ENCODE measurements at places on chromosomes 2 and 18.

DNA sequence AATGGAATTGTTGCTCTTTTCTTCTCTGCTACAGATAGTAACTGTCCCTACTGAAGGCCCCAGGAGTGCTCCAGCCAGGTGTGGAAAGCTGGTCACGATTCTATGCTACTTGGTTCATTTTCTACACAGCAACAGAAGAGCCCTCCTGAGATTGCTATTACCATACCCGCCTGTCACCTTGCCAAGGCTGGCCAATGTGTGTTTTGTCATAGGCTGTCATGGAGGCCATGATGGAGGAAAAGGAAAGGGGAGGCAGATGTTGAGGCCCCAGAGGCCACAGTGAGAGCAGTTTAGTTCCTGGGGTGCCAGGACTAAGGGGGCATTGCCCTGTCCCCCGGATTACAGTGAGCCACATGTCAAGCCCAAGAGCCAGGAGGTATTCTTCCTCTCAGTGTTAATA is 952 bp downstream of the ELMOD3 start:
- DNase-seq: no peak

DNA sequence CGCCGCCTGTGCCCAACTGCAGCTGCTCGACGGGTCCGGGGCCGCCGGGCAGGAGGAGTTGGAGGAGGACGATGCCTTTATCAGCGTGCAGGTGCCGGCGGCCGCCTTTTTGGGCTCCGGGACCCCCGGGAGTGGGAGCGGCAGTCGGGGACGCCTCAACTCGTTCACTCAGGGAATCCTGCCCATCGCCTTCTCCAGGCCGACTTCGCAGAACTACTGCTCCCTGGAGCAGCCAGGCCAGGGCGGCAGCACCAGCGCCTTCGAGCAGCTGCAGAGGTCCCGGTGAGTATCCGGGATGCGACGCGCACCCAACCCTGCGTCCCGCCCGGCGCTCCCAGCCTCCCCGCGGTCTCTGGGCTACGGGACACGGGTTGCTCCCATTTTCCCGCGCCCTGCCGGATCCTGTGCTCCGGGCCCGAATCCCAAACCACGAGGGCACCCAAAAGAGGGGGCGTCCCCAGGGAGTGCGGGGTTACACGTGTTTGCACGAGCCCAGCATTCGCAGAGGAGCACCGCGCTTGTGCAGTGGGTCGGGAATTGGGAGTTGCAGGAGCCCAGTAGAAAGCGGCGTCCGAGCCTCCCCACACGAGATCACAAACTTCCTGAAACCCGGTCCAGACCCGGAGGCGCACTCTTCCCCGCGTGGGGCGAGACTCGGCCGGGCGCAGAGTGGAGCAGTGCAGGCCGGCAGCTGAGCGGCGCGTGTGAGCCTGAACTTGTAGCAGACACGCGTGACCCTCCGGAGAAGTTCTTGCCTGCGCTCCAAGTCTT is 1.2 kb downstream of the CABLES1 start:
- DNase-seq: no peak

- DNase-seq: no peak
These were observed 33.6 kb downstream of the GATA6 start for GRCh38 chr18:22203035-22203434.

DNA sequence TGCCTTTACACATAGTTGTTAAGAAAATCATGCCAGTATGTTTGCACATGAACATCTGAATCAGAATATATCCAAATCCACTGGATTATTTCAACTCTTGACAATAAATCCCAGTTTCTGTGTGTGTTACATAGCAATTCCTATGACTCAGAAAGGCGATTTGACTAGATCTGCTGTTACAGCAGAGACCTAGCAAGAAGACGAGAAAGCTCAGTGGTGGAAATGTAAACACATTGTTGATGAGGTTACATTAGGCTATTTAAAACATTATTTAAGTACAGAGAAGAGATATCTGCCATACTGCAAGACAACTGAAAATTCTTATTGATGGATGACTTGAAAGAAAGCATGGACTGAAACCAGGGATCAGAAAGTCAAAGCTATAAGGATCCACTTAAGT is 73.0 kb upstream of the SMIM21 start:
- no peak for DNase-seq

- no peak for DNase-seq
These were observed 79.6 kb downstream of the MMADHC start for GRCh38 chr2:149507974-149508373.

GRCh38 chr2:58720770-58721697 is 479.9 kb upstream of the FANCL start:
- no peak for DNase-seq

- no peak for DNase-seq
These were observed 103.0 kb upstream of the SOX11 start for GRCh38 chr2:5589183-5589582.

- no peak for DNase-seq
These were observed 65.2 kb downstream of the KLHL14 start for GRCh38 chr18:32707586-32707985.

GRCh38 chr2:17520761-17521160 is 2.5 kb upstream of the RAD51AP2 start:
- no peak for DNase-seq

GRCh38 chr2:33583194-33583938 is 15.7 kb downstream of the FAM98A start:
- DNase-seq: no peak

- no peak for DNase-seq
These were observed 38.6 kb downstream of the SLC25A12 start for GRCh38 chr2:171855401-171855800.

DNA sequence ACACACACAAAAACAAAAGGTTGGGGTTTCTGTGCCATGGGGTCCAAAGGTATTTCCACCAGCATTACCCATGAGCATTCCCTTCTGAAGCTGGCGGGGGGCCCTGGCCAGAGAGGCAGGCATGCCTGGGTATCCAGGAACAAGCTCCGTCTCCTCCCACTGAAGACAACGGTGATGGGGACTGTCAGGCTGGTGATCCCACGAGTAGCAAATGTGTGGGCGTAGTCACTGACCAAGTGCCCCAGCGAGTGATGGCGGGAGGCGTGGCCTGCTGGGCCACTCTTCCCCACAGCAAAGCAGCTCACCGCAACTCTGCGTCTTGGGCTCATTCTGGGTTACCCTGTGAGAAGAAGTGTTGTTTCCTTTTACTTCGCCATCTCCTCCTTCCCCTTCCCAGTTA is 270.6 kb downstream of the CDCA7 start:
- no peak for DNase-seq

GRCh38 chr2:224347176-224348051 is 54.5 kb downstream of the FAM124B start:
- no peak for DNase-seq

DNA sequence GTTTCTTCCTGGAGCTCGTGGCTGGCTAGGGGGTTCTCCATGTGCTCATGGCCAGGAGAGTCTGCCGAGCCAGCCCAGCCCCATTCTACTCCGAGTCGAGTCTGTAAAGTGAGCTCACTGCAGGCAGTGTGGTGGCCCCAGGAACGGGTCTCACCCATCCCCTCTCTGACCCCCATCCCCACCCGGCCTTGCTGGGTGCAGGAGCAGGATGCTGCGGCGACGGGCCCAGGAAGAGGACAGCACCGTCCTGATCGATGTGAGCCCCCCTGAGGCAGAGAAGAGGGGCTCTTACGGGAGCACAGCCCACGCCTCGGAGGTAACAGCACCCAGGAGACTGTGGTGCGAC is 1.4 kb downstream of the ANO7 start:
- no peak for DNase-seq

GRCh38 chr2:95300450-95300849 is 3.3 kb downstream of the KCNIP3 start:
- no peak for DNase-seq

DNA sequence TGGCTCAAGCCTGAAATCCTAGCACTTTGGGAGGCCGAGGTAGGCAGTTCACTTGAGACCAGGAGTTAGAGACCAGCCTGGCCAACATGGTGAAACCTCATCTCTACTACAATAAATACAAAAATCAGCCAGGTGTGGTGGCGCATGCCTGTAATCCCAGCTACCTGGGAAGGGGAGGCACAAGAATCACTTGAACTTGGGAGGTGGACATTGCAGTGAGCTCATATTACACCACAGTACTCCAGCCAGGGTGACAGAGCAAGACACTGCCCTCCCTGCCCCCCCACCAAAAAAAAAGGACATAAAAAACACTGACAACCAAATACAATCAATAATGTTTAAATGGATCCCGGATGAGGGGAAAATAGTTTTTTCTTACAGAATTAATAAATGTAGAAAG is 7.8 kb downstream of the TIA1 start:
- no peak for DNase-seq

GRCh38 chr2:53750041-53750768 is 17.4 kb upstream of the CHAC2 start:
- DNase-seq: no peak

- DNase-seq: peak; percentile 21
These were observed 1.1 kb downstream of the MEMO1 start for GRCh38 chr2:32009516-32010256.

DNA sequence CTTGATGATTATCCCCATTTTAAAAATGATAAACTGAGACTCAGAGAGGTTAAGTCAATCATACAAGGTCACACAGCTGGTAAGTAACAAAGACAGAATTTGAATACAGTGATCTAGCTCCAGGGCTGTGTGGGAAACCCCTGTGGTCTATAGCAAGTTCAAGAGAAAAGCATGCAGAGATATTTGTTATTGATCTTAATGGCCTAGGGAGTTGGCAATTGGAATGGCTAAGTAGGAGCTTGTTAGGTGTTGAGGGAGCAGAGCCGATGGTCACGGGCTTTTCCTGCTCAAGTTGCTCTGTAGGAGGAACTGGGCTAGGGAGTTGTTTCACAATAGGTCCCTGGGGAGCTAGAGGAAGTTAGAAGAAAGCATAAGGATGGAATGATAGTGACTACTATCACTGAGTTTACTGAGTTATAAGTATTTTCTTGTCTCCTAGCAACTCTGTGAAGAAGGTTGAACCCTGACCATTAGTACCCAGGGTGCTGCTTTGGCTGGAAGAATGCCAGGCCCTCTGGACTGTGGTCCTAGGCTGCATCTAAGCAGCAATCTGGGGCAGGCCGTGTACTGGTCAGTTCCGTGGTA is 30.0 kb downstream of the RNF125 start:
- DNase-seq: no peak

- DNase-seq: no peak
These were observed 119.8 kb downstream of the PLEKHM3 start for GRCh38 chr2:207905546-207905945.

DNA sequence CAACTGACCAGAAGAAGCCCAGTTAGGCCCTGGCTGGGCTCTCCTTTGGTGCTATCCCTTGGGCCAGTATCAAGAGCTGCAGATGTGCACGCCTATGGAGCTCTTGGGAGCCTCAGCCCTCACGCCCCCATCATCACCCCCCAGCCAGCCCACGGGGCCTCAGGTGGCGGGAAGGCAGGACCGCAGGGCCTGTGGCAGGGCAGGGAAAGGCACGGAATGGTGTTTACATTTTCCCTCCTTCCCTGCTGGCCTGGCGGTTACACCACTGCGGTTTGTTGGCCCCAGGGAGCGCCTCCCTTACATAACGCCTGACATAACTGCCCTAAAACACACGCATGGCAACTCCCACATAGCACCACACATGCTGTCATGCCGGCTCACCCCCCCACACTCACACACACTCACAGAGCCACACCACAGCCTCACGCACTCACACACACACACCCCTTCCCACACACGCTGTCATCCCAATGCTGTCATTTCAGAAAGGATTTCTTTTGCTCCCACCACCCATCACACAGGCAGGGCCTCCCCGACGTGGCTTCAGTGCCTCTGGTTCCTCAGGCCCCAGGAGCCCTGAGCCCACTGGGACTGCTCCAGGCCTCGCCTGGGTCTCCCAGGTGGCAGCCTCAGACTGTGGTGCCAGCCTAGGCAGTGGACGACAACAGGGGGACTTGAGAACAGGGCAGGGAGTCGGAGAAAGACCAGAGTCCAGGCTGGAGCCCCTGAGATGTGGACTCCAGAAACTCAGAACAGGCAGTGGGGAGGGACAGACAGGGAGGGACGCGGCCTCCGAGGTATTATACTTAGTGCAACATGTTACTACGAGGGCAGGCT is 15.7 kb downstream of the ZFP36L2 start:
- DNase-seq: no peak

DNA sequence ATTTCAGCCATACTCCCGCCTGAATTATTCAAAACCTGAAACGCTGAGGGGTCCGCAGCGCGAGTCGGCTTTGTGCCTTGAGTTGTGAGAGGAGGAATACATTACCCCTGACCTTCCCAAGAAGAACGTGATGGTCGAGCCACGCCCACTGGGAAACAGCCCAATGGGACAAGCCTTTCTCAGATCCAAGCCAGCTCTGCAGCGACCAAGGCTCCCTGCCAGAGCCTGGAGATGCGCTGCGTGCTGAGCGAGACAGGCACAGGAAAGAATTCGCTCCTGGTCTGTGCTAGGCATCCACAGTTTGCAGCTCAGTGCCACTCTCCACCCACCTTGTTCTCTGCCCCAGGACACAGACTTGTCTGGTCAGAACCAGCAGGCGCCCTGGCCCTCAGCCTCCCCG is 74.1 kb upstream of the GLI2 start:
- no peak for DNase-seq

DNA sequence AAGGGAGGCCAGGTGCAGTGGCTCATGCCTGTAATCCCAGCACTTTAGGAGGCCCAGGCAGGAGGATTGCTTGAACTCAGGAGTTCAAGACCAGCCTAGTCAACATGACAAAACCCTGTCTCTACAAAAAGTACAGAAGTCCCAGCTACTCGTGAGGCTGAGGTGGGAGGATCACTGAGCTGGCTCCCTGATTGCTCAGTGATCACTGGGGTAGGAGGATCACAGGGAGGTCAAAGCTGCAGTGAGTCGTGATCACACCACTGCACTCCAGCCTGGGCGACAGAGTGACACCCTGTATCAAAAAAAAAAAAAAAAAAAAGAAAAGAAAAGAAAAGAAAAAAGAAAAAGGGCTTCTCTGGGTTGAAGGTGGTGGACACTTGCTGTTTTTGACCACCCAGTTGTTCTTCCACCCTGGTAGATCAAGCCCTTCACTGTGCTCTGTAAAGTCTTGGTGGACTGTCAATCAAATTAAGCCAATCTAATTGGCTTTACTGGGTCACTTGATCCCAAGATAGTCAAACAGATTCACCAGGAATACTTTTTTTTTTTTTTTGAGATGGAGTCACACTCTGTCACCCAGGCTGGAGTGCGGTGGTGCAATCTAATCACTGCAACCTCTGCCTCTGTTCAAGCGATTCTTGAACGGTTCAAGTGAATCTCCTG is 191.6 kb downstream of the AGPS start:
- DNase-seq: no peak

- DNase-seq: no peak
These were observed 109.6 kb upstream of the EML6 start for GRCh38 chr2:54613794-54614257.

- no peak for DNase-seq
These were observed 241.4 kb upstream of the CXCR4 start for GRCh38 chr2:136359121-136359965.

DNA sequence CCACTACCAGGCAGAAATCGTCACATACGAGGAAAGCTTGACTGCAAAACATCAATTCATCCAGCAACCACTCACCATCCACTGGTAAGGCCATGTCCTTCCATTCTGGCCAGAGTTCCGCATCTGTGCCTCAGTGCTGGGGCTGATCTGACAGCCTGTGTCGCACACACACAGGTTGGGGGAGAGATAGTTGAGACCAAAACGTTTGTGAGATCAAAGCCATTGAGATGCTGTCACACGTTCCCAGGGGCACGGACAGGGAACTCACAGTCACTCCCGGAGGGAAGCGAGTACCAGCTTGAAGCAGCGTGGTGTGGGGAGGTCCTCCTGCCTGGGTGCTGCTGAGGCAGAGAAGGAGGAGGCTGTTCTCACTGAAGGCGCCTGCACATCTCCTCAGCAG is 458.5 kb upstream of the SALL3 start:
- no peak for DNase-seq

- DNase-seq: no peak
These were observed 307.3 kb downstream of the NBAS start for GRCh38 chr2:15253835-15254286.

GRCh38 chr2:49582946-49583345 is 428.6 kb upstream of the FSHR start:
- DNase-seq: no peak

Data from stimulated activated CD4-positive, alpha-beta T cell treated with anti-CD3 and anti-CD28 coated beads, Interleukin-1b, Interleukin-23, amount 100 ng/mL, for 24 hours (primary cell).